ENCODE measurements at places on chromosomes 2 and 18.

DNA sequence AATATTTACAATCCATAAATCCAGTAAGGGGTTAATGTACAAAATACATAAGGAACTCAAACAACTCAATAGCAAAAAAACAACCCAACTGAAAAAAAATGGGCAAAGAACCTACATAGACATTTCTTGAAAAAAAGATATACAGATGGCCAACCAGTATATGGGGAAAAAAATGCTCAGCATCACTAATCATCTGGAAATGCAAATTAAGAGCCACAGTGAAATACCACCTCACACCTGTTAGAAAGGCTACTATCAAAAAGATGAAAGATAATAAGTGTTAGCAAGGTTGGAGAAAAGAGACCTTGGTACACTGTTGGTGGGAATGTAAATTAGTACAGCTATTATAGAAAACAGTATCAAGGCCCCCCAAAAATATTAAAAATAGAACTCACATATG, 14.6 kb downstream of the AP1S3 start:
- DNase-seq = no peak

GRCh38 chr2:43115881-43116280, 110.5 kb downstream of the ZFP36L2 start:
- DNase-seq = no peak

DNA sequence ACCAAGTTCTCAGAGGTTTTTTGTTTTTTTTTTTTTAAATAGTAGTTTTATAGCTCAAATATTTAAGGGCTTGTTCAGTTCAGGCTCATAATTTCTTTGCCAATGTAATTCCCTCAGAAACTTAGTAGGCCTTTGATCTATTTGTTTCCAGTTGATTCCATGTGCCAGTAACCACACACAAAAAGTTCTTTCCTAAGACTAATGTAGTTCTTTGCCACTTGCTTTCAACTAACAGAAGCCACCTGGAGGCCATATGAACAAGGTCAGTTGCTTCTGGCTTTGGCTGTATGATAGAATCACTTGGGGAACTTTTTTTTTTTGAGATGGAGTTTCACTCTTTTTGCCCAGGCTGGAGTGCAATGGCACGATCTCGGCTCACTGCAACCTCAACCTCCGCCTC, 100.7 kb downstream of the DTNB start:
- DNase-seq = no peak

DNA sequence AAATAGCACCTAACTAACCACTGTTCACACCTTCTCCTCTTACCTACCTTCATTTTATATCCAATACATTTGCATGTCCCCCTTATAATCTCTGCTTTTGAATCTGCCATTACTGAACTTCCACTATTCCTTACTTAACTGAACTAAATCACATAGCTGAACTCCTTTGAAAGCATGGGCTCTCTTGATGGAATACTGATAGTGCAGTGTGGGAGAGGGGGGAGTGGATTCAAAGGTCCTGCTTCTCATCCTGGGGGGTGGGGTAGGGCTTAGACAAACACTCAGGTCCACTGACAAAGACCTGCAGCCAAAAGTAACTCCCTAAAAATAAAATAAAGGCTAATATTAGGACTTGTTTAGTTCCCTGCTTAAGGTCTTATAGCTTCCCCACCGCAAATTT, 8.6 kb downstream of the MCEE start:
- DNase-seq = no peak

- DNase-seq = no peak
Measured at GRCh38 chr2:85539361-85540132, 579 bp downstream of the MAT2A start.

DNA sequence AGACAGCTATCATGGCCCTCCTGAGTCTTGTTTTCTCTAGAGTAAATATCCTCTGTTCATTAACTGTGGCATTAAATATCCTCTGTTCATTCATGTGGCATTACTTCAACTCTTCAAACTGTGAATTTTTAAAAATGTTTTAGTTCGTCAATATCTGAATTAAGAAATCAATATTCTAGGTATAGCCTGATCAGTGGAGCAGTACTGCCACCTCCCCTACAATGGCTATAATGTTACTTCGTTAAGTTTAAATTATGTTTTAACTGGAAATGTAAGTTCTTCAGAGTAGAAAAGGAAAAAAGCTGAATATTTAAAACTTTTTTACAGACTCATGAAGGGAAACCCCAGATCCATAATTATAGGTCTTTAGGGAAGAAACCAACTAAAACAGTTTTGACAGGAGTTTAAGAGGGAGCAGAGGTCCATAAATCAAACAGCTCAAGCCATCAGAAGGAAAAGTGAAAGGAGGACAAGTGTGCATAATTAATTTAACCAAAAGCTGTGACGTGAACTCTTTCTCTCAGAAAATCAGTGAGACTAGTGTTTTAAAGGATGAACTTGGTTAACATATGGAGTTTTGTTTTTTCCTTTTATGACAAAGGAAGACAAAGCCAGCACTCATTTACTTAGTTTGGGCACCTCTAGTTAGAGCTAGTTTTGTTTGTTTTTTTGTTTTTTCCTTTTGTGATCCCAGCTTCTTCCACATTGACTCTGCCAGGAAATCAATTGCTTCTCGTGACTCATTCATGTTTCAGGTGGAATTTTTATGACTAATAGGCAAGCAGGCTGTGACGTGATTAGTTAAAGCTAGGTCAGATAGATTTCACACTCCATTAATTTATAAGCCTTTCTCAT, 44.9 kb downstream of the RBBP8 start:
- DNase-seq = peak; percentile 62

GRCh38 chr18:76162886-76163285, 332.2 kb downstream of the ZNF516 start:
- no peak for DNase-seq

DNA sequence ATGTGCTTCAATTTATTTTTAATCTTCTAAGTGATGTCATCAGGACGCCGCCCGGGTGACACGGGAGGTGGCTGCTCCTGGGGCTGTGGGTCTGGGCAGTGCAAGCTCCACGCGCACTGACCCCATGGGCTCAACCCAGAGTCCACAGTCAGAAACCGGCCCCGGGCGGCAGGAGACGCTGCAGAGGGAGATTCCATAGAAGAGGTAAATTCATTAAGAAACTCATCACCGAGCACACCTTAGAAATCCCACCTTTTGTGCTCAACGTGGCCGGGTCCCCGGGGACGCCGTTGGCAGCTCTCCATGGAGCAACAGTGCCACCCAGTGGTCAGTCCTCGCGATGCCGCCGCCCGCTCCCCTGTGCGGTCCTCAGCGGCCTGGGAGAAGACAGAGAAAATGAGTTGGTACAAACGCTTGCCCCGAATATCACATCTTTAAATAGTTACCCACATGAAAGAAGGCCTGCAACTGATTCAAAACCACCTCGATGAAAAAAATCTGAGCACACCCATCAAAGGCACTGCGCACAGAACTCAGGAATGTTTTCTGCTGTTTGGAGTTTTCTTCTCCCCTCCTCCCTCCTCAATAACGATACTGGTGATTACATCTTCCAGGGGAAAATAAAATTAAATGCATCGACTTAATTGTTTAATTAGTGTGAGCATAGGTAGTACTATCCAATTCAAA, 92.6 kb downstream of the CMPK2 start:
- DNase-seq = peak; percentile 45

Measured in RWPE1 (cell line).